ENCODE measurements at places on chromosomes 16 and 17. TPM values are rescaled to one million over a fixed set of nuclear protein-coding genes. Genes with fewer than 3 reads are reported as not detected.

GRCh38 chr16:74842413-74842812 is 67.8 kb upstream of the FA2H start:
- no peaks in the 10 kb centered on the region for H3K27me3 ChIP-seq
- H3K27ac ChIP-seq, result no peak overlapping the region
- no peaks in the 10 kb centered on the region for H3K4me1 ChIP-seq
- no peak overlapping the region for H3K4me3 ChIP-seq
- no peaks in the 10 kb centered on the region for H3K36me3 ChIP-seq
- DNase-seq, result no peak

Gene ERBB2
- total RNA-seq, result 217 TPM

DNA sequence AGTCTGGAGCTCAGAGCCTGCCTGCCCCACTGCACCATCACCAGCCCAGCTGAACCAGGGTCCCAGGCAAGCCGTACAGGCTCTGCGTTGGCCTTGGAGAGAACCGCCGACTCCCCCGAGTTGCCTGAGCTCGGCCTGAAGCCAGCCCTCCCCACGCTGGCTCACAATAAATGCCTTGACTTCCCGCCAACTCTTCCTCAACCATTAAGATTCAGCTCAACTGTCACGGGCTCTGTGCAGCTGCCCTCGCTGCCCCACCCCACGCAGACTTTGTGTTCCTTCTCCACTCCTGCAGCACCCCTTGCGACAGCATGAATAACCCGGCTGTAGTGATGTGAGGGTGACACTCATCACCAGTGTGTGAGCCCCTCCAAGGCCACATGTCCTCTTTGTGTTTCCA is 4.8 kb upstream of the QPRT start:
- H3K27me3 ChIP-seq, result no peaks in the 10 kb centered on the region
- H3K4me3 ChIP-seq, result no peak overlapping the region
- DNase-seq, result no peak
- H3K36me3 ChIP-seq, result no peaks in the 10 kb centered on the region

Gene PABPN1L
- total RNA-seq, result not detected

- no peak for DNase-seq
- H3K36me3 ChIP-seq, result no peaks in the 10 kb centered on the region
- no peaks in the 10 kb centered on the region for H3K27me3 ChIP-seq
- no peak overlapping the region for H3K27ac ChIP-seq
- no peak overlapping the region for H3K4me3 ChIP-seq
- no peaks in the 10 kb centered on the region for H3K4me1 ChIP-seq
Measured at GRCh38 chr17:44000141-44000860, 4.1 kb upstream of the NAGS start.

GRCh38 chr17:15886804-15887203 is 58.1 kb upstream of the ADORA2B start:
- H3K36me3 ChIP-seq, result no peaks in the 10 kb centered on the region
- H3K27ac ChIP-seq, result no peak overlapping the region
- DNase-seq, result no peak
- H3K4me3 ChIP-seq, result no peak overlapping the region
- no peaks in the 10 kb centered on the region for H3K4me1 ChIP-seq
